ENCODE measurements at places on chromosomes 5 and 9.
A peak's percentile ranks its signal among the peaks of the same experiment; 100 is the strongest.

- DNase-seq, result no peak
These were observed 59.8 kb upstream of the ABCA1 start for GRCh38 chr9:104987743-104988142.

- DNase-seq, result no peak
These were observed 280.4 kb upstream of the CD180 start for GRCh38 chr5:67476995-67477394.

DNA sequence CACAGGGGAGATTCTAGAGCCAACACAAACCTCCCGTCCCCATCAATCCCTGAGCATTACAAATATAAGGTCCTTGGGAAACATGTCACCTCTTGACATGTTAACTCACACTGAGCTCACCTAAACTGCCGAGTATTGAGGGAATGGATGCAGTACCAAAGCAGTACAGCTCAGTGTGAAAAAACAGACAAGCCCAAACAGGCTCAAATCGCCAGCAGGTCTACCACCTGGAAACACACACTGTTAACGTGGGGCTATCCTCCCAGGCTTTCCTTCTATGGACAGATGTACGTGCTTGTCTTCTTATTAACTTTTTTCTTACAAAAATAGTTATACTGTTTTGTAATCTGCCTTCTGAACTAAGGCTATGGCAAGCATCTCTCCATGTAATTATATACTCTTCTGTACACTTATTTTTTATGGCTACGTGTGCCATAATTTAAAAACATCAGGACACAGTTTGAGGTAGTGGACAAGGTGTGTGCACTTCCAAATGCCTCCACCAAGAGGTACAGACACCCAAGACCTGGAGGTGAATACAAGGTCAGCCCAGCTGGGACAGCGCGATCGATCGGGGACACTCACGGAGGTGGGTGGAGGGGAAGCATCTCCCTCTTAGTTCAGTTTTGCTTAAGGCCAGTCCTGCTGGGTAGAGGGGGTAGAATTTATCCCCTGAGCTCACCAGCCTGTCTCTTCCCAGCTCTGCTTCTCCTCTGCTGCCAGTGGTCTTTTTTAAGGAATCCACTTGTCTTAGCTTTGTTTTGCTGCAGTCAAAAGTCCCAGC is 76.5 kb downstream of the DAP start:
- DNase-seq, result no peak

- no peak for DNase-seq
These were observed 642.3 kb downstream of the DMRTA1 start for GRCh38 chr9:23088932-23089364.

DNA sequence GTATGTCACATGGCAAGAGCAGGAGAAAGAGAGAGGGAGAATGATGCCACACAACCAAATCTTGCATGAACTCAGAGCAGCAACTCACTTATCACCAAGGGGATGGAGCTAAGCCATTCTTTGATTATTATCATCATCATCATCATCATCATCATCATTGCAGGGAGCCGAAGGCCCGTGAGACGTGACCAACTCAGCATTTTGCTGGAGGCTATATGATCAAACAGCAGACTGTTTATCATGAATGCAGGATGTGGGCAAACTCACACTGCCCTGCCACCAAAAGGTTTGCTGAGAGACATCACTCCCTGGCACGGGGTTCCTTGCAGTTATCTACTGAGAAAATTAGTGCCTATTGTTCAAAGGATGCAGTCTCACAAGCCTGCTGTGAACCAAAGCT is 8.6 kb upstream of the ZNF169 start:
- peak; percentile 16 for DNase-seq

GRCh38 chr5:160742446-160742845 is 109.6 kb downstream of the ATP10B start:
- no peak for DNase-seq

DNA sequence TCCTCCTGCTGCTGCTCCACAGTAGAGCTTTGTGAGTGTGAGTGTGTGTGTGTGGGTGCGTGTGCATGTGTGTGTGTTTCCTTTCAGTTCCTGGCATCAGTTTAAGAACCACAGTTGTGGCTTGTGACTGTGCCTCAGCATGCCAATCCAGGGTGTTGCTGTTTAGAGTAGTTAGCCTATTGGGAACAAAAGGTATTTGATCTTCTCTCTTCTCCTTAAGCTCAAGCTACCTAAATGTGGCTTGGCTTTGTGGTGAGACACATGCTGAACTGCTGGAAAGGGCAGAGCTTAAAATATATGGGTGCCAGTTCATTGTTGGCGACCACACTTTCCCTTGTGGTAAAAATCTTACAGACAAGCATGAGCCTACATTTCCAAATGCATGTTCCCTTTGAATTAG is 116.6 kb upstream of the BNC2 start:
- no peak for DNase-seq

DNA sequence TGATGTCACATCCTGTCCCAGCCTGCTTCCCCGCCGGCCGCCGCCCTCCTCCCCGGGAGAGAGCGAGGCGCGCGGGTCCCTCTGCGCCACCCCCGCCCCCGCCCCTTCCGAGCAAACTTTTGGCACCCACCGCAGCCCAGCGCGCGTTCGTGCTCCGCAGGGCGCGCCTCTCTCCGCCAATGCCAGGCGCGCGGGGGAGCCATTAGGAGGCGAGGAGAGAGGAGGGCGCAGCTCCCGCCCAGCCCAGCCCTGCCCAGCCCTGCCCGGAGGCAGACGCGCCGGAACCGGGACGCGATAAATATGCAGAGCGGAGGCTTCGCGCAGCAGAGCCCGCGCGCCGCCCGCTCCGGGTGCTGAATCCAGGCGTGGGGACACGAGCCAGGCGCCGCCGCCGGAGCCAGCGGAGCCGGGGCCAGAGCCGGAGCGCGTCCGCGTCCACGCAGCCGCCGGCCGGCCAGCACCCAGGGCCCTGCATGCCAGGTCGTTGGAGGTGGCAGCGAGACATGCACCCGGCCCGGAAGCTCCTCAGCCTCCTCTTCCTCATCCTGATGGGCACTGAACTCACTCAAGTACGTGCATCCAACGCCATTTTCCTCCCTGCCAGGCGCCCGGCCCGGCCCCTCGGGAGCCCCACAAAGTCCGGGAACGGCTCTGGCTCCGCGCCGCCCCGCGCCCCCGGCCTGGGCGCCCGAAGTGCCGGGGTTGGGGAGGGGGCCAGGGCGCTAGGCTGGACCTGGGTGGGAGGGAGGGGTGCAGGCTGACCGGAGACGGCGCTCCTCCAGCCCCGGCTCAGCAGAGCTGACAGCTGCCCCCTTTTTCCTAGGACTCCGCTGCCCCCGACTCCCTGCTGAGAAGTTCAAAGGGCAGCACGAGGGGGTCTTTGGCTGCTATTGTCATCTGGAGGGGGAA is 12.0 kb upstream of the OLFM1 start:
- no peak for DNase-seq

Data from CD8-positive, alpha-beta T cell (primary cell).